Activated CD8-positive, alpha-beta memory T cell treated with anti-CD3 and anti-CD28 coated beads for 1 hour (primary cell): ENCODE measurements at places on chromosomes 2 and 18.

DNA sequence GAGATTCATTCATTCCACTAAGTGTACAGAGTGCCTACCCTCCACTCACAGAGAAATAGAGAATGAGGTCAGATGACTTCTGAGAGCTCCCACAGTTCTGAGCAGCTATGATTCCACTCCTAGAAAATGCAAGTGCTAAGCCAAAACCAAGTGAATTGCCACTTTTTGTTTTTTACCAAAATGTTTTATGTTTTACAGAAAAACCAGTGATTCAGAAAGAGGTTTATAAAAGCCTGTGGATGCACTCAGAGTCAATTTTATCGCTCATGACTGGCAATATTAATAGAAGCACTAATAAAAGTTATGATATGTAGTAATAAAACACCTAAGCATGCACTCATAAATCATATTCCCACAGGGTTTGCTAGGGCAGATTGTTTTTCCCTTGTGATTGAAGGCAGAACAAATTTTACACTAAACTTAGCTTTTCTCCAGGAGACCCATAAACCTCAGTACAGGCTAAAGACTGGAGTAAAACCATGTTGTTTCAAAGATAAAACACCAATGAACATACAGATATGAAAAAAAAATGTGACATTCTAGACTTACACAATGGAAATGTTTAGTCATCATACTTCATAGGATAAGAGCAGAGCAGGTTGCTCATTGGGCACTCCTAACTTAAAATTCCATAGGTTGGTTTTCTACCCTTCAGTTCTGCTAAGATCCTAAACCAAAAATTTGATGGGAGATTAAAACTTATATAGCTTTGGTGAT, 67.5 kb downstream of the PDK1 start:
- no peak for DNase-seq

DNA sequence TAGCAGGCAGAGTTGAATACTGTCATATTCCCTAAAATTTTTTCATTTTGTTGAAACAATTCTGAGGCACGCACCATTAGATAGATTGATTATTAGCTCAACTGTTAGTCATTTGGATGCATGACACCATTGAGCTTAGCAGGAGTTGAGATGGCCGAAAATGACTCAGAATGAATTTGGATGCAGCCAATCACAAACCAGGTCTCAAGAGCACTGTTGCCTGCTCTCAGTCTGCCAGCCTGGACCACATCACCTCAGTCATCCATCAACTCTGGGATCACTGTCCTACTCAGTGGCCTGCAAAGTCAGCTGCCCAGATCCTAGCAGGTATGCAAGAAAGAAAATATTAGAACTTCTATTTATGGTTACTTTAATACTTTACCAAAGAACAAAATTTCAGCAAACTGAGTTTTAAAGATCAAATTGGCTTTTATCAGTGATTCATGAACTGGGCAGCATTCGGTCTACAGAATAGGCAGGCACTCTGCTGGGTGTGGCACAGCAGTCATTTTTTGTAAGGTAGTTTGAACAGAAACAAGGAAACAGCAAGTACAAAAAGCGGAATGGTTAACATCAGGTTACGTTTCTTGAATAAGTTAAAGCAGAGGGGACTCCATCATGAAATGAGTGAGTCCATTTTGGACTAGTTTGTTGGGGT, 152.7 kb upstream of the ARHGAP28 start:
- no peak for DNase-seq

GRCh38 chr2:145161656-145162055, 641.7 kb upstream of the ZEB2 start:
- no peak for DNase-seq

GRCh38 chr18:10936176-10937053, 213.0 kb downstream of the PIEZO2 start:
- DNase-seq: no peak

DNA sequence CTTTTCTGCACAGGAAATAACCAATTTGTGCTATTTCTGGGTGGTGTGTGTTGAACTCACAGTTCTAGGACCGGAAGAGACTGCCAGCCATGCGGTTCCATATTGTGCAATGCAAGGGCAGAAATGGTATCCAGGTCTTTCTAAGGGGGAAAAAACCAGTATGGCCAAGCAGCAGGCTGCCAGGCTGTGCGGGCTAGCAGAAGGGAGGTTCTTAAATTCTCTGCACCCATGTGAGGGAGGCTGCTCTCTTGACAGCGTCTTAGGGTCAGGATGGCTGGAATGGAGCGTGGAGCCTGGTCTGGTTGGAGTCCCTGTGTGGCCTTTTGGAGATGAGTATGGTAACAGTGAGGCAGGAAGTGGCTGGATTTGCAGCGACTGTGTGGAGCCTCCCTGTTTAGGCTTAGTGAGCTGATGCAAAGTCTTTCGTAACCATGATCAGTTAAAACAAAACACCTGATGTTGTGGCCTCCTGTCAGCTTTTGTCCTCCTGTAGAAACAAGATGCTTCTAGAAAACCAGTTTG, 52.6 kb downstream of the NCK2 start:
- no peak for DNase-seq

GRCh38 chr2:239161711-239162140, 239.1 kb downstream of the HDAC4 start:
- DNase-seq: no peak

GRCh38 chr18:75779450-75779849, 351.9 kb upstream of the SMIM21 start:
- no peak for DNase-seq

GRCh38 chr2:199955007-199955338, 318 bp downstream of the TYW5 start:
- no peak for DNase-seq

DNA sequence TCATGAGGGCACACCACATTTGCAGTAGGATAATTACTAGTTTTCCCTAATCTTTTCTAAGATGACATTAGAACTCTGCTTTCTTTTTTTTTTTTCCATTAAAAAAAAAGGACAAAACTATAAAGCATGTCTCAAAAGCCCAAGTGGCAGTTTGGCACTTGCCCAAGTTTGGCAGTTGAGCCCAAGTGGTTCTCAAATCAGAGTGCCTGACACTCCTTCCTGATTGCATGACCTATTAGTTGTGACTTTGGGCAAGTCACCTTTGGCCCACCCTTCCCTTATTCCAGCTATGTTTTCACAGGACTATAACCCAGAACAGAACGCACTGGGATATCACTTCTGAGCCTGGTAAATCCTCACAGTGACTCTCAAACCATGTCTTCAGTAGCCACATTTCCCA, 273.0 kb downstream of the CCDC85A start:
- DNase-seq: no peak

DNA sequence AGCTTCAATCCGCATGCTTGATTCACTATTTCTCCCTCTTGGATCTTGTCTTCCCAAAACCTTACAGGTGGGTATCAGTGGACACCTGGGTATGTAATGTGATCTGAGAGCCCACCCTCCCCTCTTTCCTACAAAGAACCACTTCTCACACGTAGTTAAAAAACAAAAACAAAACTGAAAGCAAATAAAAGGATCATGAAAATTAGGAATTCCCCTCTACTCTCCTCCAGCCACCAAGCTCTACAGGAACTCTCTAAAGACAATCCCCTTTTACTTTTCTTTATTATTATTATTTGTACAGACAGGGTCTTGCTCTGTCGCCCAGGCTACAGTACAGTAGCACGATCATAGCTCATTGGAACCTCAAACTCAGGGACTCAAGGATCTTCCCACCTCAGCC, 40.8 kb upstream of the MYO1B start:
- DNase-seq: no peak

GRCh38 chr2:148162871-148163270, 142.0 kb downstream of the MBD5 start:
- DNase-seq: no peak

DNA sequence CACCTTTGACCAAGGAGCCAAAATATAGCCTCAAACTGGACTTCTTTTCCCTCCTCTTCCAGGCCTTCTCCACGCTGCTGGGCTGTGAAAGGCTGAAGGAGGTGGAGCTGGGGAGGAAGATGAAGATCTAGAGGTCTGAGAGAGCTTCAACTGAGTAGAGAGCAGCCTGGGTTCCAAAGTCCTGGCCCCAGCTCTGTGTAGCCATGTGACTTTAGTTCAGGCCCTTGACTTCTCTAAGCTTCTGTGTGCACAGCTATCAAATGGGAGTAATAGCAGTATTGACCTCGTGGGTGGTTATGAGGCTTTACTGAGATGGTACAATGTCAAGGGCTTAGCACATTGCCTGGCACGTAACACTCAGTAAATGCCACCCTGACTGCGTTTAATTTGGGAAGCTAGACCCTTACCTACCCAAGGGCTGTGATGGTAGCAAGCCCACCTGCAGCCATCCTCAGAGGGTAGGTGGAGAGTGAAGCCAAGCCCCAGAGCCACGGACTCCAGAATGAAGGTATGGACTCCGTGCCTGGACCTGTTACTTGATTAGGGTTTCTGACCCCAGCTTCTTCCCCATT, 38.4 kb downstream of the SERTAD2 start:
- DNase-seq: no peak

DNA sequence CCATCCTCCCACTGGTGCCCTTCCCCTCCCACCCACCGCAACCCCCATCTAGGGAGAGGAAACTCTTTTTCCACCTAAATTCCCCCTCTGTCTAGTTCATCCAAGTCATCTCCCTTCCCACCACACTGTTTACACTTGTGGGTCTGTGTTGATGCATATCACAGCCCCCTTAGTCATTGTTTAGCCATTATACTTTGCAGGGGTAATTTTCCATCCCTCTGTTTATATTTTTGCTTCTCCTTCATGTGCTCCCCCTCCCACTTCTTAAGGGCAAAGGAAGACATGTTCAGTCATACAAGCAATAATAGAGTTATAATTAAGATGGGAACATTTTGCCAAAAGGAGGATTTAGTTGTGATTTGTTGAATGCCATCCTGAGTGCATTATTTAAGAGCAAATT, 187.8 kb upstream of the TNP1 start:
- no peak for DNase-seq

DNA sequence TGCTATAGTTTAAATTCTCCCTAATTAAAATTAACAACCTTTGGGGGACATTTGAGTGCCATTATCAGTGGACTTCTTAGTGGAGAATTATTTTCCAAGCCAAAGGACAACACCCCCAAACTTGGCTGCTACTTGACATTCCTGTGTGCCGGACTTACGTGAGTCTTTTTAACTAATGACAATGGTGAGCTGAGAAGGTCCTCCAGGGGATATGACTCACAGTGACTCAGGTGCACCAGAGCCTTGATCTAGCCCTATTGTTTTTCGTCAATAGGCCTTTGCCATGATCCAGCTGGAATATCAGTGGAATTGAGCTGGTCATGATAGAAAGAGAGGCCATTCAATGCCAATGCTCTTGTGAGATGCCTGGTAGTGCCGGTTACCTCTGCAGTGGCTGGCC, 118.1 kb upstream of the CXCR4 start:
- no peak for DNase-seq

- DNase-seq: no peak
Observed at GRCh38 chr2:39657287-39657937, 8.3 kb upstream of the TMEM178A start.

DNA sequence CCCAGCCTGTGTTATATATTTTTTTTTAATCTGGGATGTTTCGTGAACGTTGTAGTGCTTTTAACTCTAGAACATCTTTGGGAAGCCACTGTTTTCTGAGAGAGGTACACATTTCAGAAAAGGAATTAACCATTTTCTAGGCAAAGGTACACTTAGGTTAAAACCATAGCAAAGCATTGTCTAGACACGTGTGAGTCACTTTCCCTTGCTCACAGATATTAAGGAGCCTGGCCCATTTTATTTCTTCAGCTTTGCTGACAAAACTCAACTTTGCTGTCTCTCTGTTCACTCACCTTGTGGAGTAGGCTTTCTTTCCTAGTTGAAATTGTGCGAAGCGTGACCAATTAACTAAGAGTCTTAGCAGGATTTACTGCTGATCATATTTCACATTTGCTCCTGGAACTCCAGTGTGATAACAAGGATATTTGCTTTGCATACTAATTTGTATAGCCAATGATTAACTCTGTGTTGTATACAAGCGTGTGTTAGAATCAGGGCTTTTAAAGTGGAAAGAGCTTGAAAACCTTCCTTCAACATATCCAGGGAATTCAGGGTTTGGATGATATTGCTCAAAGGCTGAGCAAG, 215.0 kb upstream of the AGAP1 start:
- no peak for DNase-seq

GRCh38 chr18:79211844-79212243, 142.7 kb downstream of the ATP9B start:
- no peak for DNase-seq

DNA sequence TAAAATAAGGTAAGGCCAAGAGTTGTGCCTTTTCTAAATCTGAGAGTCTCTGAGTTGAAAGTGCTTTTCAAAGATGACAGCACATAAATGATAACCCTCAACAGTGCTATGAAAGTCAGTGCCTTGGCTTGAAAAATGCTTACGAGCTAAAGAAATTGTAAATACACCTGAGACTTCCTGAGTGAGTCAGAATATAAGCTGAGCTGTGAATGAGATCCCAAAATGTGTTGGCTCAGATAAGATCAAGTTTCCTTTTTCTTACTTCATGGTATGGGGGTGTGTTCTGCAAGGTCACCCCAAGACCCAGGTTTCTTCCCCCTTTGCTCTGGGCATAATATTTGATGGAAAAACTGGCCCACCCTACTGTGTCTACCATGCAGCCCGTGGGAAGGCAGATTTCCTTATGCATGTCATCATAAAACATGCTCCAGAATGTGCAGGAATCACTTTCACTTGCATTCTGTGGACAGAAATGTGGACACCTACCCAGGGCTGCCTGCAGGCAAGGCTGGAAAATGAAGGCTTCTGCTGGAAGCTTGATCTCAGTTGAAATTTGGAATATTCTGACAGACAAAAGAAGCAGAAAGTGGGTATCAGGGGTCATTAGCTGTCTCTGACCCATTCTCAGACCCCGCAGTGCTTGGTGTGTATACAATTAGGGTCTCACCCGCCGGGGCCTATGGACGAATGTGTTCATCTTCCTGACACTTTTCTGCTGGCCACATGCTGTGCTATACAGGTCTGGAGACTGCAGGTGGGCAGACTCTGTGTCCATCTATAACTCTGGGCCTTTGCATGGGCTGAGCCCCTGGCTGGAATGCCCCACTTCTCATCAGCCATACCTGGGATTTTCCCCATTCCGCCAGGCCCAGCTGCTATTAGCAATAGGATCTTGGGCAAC, 212.6 kb downstream of the SH3RF3 start:
- no peak for DNase-seq

GRCh38 chr2:20667531-20668401, 822 bp downstream of the GDF7 start:
- no peak for DNase-seq

DNA sequence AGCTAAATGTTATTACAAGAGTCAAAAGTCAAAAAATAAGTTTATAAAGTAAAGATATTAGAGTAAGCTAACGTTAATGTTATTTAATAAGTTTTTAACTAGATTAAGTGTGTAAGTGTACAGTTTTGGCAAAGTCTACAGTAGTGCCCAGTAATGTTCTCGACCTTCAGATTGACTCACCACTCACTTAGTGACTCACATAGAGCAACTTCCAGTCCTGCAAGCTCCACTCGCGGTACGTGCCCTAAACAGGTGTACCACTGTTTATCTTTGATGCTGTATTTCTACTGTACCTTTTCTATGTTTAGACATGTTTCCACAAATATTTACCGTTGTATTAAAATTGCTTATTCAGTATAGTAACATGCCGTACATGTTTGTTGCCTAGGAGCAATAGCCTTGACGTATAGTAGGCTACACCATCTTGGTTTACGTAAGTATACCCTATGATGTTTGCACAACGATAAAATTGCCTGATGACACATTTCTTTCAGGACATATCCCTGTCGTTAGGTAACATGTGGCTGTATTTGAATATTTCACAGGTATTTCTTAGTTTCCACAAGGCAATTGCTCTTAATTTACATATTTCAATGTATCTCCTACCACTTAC, 1641.9 kb upstream of the PIK3C3 start:
- no peak for DNase-seq

GRCh38 chr2:180655842-180656454, 324.5 kb upstream of the UBE2E3 start:
- no peak for DNase-seq

- DNase-seq: no peak
Observed at GRCh38 chr2:25805987-25806386, 72.3 kb downstream of the ASXL2 start.
